Neural crest cell (in vitro differentiated cells): ENCODE measurements at places on chromosomes 7 and 10. TPM values are rescaled to one million over a fixed set of nuclear protein-coding genes. Genes with fewer than 3 reads are reported as not detected.
A peak's percentile ranks its signal among the peaks of the same experiment; 100 is the strongest.

CHN2 gene
- 15.4 and 15.9 TPM in 2 replicates for total RNA-seq

CDC14C gene
- not detected in 2 replicates for total RNA-seq

OLAH gene
- total RNA-seq = not detected in 2 replicates

NME8 gene
- not detected in 2 replicates for total RNA-seq

HOXA11 gene
- total RNA-seq = not detected in 2 replicates

DNA sequence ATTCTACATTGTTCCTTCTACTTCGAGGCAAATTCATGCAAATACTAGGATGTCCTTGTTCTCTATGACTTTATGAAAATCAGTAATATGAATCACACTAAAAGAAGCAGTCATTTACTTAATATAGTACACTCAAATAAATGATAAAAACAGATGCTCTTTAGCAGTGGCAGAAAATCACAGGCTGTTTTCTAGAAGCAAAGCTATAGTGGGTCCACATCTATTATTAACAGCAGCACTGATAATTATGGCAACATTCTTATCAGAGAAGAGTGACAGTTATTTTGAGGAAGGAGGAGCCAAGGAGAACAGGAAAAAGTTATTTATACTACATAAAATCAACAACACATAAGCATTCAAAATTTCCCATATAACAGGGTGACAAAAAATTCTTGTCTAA is 16.5 kb downstream of the KIF5B start:
- peaks cover 8% of the 10 kb centered on the region for H3K4me1 ChIP-seq
- H3K4me3 ChIP-seq = no peak overlapping the region
- DNase-seq = no peak
- H3K27ac ChIP-seq = no peak overlapping the region
- no peaks in the 10 kb centered on the region for H3K27me3 ChIP-seq
- H3K36me3 ChIP-seq = peaks cover 18% of the 10 kb centered on the region

- H3K4me3 ChIP-seq = peak overlapping the region; percentile 95
- no peak for DNase-seq
- no peak overlapping the region for H3K27ac ChIP-seq
- peaks cover 14% of the 10 kb centered on the region for H3K4me1 ChIP-seq
These were observed 1.5 kb downstream of the GRM3 start for GRCh38 chr7:86645225-86645608.

DNA sequence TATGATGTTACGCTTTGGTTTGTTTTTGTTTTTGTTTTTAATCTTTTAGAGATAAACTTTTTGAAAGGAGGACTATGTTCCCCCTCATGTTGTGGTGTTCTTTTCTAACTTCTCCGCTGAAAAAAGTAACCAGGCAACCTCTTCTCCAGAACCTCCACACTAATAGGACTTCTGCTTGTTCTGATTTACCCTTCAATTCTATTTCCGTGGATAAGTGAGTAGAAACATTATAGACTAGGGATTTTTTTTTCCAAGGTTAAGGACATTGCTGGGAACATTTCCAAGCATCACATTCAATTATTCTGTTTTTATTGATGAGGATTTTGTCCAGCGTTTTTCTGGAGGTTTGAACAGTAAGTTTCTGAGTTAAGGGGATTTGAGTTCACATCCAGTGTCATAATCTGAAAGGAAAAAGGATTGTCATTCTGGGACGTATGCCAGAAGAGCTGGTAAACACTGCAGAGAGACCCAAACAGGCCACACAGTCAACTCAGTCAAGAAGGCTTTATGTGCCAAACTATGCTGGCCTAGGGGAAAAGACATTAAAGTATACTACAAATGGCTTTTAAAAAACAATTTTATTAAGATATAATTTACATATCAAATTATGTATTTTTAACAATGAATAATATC is 28.3 kb upstream of the RALA start:
- no peak for DNase-seq
- no peak overlapping the region for H3K27ac ChIP-seq
- H3K27me3 ChIP-seq = no peaks in the 10 kb centered on the region
- H3K4me3 ChIP-seq = no peak overlapping the region

- H3K27ac ChIP-seq = peak overlapping the region; percentile 62
- no peaks in the 10 kb centered on the region for H3K27me3 ChIP-seq
- peaks cover 42% of the 10 kb centered on the region for H3K4me1 ChIP-seq
- H3K36me3 ChIP-seq = no peaks in the 10 kb centered on the region
These were observed 293.6 kb upstream of the ZMIZ1 start for GRCh38 chr10:78774999-78775711.

DNA sequence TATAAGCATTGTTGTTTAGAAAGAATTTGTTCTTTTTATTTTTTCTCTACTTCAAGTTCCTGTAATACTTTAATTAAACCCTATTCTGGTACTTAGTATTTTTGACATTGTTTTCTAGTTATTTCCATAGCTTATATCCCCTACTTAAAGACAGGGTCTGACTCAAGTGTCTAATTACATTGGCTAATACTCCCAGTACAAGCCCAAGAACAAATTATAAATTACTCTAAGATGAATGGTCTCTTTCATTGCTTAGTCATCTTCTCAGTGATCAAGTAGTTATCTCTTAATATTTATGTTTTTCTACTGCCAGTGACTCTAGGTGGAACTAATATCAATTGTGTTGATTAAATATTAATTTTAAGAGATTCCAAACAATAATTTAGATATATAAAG is 21.6 kb downstream of the AHR start:
- H3K27ac ChIP-seq = no peak overlapping the region
- no peaks in the 10 kb centered on the region for H3K36me3 ChIP-seq
- no peak for DNase-seq
- no peaks in the 10 kb centered on the region for H3K27me3 ChIP-seq

DNA sequence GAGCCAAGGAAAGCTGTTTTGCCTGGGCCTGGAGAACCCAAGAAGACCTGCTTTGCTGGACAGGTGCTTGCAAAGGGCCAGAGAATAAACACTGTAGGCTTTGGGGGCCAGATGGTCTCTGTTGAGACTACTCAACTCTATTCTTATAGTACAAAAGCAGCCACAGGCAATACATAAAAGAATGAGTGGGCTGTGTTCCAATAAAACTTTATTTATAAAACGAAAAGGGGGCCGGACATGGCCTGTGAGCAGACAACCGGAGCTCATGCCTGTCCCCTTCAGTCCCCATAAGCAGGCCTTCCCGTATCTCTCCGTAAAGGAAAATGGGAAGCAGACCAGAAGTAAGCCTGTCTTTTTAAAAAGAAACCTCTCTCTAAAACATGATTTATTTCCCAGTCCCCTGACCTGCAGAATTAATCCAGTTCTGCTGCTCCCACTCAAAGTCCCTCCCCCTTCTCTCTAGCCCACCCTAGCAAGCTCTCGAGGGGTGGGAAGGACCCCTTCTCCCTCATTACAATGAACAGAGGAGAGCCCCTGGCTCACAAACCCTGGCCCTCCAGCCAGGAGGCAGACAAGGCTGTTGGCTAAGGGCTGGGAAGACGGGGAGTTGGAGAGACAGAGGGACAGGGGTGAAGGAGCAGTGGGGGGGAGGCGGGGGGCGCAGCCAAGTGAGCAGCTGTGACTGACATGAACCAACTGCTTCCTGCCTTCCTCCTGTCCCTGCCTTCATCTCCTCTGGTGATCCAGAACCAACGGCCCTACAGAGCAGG is 177.8 kb downstream of the NEURL1 start:
- H3K4me3 ChIP-seq = no peak overlapping the region
- H3K36me3 ChIP-seq = no peaks in the 10 kb centered on the region
- H3K27me3 ChIP-seq = no peaks in the 10 kb centered on the region
- peaks cover 10% of the 10 kb centered on the region for H3K4me1 ChIP-seq

GRCh38 chr10:98433881-98434732 is 12.6 kb downstream of the HPS1 start:
- H3K4me3 ChIP-seq = no peak overlapping the region
- DNase-seq = no peak
- H3K27me3 ChIP-seq = no peaks in the 10 kb centered on the region
- H3K36me3 ChIP-seq = peaks cover 51% of the 10 kb centered on the region
- peaks cover 4% of the 10 kb centered on the region for H3K4me1 ChIP-seq

DNA sequence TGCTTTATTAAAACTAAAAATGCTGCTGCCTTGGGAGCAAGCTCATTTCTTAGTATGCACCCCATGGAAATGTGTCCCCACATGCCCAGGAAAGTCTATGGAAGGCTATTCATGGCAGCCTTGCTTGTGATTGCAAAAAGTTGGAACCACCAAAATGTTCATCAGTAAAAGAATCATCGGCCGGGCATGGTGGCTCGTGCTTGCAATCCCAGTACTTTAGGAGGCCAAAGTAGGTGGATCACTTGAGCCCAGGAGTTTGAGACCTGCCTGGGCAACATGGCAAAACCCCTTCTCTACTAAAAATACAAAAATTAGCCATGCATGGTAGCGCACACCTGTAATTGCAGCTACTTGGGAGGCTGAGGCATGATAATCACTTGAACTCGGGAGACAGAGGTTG is 79.8 kb downstream of the ARHGAP22 start:
- DNase-seq = no peak
- H3K4me3 ChIP-seq = peak overlapping the region; percentile 74

- H3K27me3 ChIP-seq = peaks cover 22% of the 10 kb centered on the region
- H3K4me3 ChIP-seq = no peak overlapping the region
- H3K36me3 ChIP-seq = no peaks in the 10 kb centered on the region
These were observed 109.4 kb downstream of the PPP1R17 start for GRCh38 chr7:31796375-31796774.

DNA sequence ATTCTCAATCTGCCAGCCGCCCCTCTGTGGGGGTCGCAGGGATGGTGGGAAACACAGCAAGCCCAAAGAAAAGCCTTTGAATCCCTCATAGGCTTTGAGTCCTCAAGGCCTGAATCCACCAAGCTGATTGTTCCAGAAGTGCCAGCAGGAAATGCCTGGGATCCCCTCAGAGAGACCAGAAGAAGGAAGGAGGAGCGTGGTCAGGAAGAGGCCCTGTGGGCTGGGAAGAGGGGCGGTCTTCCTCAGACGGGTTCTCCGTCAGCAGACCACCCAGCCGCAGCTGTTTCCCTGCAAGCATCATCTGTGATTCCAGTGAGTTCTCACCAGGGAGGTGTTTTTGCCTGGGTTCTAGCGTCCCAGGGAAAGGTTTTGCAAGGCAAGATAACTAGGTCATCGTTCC is 190.0 kb upstream of the KLF6 start:
- no peak overlapping the region for H3K4me3 ChIP-seq
- no peak for DNase-seq
- peaks cover 16% of the 10 kb centered on the region for H3K4me1 ChIP-seq
- H3K27me3 ChIP-seq = no peaks in the 10 kb centered on the region

- no peaks in the 10 kb centered on the region for H3K27me3 ChIP-seq
- no peak for DNase-seq
- no peak overlapping the region for H3K4me3 ChIP-seq
- peak overlapping the region; percentile 47 for H3K27ac ChIP-seq
These were observed 679.3 kb upstream of the IGFBP3 start for GRCh38 chr7:46600340-46600739.

DNA sequence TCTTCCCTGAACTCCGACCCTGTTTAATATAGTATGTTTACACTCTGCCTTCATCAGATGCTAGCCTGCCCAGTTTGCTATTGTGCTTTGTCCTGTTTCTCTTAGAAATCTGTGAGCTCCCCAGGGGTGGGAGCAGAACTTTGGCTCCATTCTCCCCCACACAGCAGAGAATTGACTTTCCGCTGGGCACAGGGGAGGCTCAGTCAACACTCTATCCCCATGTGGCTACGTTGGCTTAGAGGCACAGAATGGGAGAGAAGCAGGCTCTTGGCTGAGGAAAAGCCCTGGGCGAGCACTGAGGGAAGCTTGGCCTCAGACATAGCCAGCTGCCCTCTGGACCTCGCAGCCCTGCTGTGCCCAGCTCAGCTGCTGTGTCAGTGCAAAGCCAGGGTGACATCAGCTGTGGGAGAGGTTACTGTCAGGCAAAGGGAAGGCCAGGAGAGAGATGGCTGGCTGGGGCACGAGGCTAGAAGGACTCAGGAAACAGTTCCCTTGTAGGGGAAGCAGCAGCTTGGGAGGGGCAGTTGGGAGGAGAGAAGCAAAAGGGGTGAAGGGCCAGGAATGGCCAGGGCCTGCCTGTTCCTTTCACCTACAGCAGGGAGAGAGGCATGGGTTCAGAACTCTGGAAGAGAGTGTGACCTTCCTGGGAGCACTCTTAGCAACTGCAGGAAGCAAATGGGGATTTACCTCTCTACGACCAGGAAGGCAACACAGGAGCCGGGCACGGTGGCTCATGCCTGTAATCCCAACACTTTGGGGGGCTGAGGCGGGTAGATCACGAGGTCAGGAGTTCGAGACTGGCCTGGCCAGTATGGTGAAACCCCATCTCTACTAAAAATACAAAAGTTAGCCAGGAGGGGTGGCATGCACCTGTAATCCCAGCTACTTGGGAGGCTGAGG is 5.8 kb upstream of the SCD start:
- H3K4me3 ChIP-seq = peak overlapping the region; percentile 70
- no peaks in the 10 kb centered on the region for H3K36me3 ChIP-seq
- no peak for DNase-seq
- peaks cover 2% of the 10 kb centered on the region for H3K27me3 ChIP-seq
- H3K4me1 ChIP-seq = peaks cover 53% of the 10 kb centered on the region

- peaks cover 6% of the 10 kb centered on the region for H3K4me1 ChIP-seq
- no peaks in the 10 kb centered on the region for H3K27me3 ChIP-seq
- H3K27ac ChIP-seq = no peak overlapping the region
- no peak for DNase-seq
- no peaks in the 10 kb centered on the region for H3K36me3 ChIP-seq
These were observed 436.2 kb upstream of the IGFBP3 start for GRCh38 chr7:46357290-46357689.

DNA sequence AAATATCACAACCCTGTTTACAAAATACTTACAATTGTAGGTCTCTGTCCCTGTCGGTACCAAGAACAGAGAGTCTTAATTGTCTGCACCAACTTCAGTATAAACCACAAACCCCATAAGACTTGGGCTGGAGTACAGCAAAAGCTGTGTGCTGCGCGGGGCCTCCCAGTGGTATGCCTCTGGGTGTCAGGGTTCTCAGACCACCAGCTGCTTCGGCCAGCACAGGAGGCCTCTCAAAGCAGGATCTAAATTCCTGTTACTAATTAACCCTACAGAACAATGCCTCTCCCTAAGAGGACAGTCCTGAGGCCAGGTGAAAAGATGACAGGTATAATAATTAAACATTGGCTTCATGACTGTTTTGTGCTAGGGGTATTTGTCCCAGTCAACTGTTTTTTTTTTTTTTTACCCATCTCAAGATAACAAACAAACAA is 957 bp upstream of the SVIL start:
- H3K36me3 ChIP-seq = peaks cover 14% of the 10 kb centered on the region
- DNase-seq = no peak
- H3K4me3 ChIP-seq = peak overlapping the region; percentile 31
- peak overlapping the region; percentile 63 for H3K27ac ChIP-seq
- H3K4me1 ChIP-seq = peaks cover 28% of the 10 kb centered on the region
- no peaks in the 10 kb centered on the region for H3K27me3 ChIP-seq
